Effector memory CD4-positive, alpha-beta T cell (primary cell): ENCODE measurements at places on chromosomes 13 and 19.

DNA sequence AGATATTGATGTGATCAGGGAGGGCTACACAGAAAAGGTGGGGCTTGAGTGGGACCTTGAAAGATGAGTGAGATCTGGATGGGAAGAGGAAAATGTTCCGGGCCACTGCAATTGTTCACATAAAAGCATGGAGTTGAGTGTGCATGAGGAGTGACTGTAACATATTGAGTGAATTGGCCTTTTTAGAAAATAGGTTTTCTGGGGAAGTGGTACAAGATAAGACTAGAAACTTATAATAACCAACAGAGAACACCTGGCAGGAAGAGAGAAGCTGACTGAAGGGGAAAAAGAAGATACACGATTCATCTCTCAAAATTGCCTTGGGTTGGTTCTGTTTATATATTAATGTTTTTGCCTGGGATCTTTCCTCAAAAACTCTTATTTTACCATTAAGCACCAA is 32.2 kb downstream of the SLC10A2 start:
- no peaks in the 10 kb centered on the region for H3K27me3 ChIP-seq
- no peak overlapping the region for H3K4me3 ChIP-seq
- no peak for DNase-seq
- H3K27ac ChIP-seq, result no peak overlapping the region
- H3K4me1 ChIP-seq, result no peaks in the 10 kb centered on the region

DNA sequence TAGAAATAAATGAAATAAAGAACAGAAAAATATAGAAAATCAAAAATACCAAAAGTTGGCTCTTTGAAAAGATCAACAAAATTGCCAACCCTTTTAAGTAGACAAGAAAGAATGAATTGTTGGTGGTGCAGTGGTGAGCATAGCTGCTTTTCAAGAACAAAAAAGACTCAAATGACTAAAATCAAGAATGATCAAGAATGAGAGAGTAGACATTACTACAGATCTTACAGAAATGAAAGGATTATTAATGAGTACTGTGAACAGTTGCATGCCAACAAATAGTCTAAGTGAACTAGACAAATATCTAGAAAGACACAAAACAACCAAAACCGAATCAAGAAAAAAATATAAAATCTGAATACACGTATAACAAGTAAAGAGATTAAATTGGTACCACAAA is 53.9 kb downstream of the FNDC3A start:
- H3K36me3 ChIP-seq, result peaks cover 4% of the 10 kb centered on the region
- no peaks in the 10 kb centered on the region for H3K27me3 ChIP-seq
- no peak overlapping the region for H3K27ac ChIP-seq
- H3K4me3 ChIP-seq, result no peak overlapping the region

DNA sequence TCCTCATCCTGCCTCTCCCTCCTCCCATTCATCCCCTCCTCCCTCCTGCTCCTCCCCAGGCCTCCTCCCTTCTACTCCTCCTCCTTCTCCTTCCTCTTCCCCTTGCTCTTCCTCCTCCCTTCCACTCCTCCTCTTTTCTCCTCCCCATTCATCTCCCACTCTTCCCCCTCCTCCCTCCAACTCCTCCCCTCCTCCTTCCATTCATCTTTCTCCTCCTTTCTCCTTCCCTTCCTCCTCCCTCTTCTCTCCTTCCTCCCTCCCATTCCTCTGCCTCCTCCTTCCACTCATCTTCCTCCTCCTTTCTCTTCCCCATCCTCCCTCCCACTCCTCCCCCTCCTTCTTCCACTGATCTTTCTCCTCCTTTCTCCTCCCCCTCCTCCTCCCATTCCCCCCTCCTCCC is 27.9 kb downstream of the NCAN start:
- H3K27me3 ChIP-seq, result no peaks in the 10 kb centered on the region
- H3K36me3 ChIP-seq, result no peaks in the 10 kb centered on the region
- DNase-seq, result no peak
- no peaks in the 10 kb centered on the region for H3K4me1 ChIP-seq
- H3K4me3 ChIP-seq, result no peak overlapping the region

GRCh38 chr19:33998302-33998701 is 174.0 kb upstream of the LSM14A start:
- DNase-seq, result no peak
- no peak overlapping the region for H3K27ac ChIP-seq
- no peaks in the 10 kb centered on the region for H3K27me3 ChIP-seq
- no peak overlapping the region for H3K4me3 ChIP-seq
- H3K4me1 ChIP-seq, result no peaks in the 10 kb centered on the region

- no peaks in the 10 kb centered on the region for H3K36me3 ChIP-seq
- no peak for DNase-seq
- H3K27me3 ChIP-seq, result no peaks in the 10 kb centered on the region
- no peak overlapping the region for H3K27ac ChIP-seq
These were observed 55.8 kb downstream of the CPAMD8 start for GRCh38 chr19:16970821-16971220.

GRCh38 chr13:59451236-59451635 is 712.5 kb downstream of the DIAPH3 start:
- no peaks in the 10 kb centered on the region for H3K27me3 ChIP-seq
- no peaks in the 10 kb centered on the region for H3K4me1 ChIP-seq
- no peak overlapping the region for H3K27ac ChIP-seq
- DNase-seq, result no peak

DNA sequence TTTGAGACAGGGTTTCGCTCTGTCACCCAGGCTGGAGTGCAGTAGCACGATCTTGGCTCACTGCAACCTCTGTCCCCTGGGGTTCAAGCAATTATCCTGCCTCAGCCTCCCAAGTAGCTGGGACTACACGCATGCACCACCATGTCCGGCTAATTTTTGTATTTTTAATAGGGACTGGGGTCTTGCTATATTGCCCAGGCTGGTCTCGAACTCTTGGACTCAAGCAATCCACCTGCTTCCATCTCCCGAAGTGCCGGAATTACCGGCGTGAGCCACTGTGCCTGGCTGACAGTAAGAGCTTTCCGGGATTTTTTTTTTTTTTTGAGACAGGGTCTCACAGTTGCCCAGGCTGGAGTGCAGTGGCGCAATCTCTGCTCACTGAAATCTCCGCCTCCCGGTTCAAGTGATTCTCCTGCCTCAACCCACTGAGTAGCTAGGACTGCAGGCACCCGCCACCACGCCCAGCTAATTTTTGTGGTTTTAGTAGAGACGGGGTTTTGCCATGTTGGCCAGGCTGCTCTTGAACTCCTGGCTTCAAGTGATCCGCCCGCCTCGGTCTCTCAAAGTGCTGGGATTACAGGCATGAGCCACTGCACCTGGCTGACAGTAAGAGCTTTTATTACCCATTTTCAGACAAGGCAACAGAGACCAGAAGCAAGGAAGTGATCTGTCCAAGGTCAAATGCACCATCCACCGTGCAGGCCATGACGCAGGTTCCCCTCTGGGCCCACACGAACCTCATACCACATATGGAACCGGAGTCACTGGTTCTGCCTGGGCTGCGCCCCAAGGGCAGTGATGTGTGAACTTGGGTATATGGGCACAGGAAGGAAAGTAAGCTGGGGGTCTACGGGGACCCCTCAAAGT is 21.0 kb downstream of the RFX1 start:
- H3K4me1 ChIP-seq, result peaks cover 68% of the 10 kb centered on the region
- H3K36me3 ChIP-seq, result peaks cover 6% of the 10 kb centered on the region
- no peaks in the 10 kb centered on the region for H3K27me3 ChIP-seq
- no peak overlapping the region for H3K4me3 ChIP-seq
